Fibroblast of skin of left quadriceps (primary cell): ENCODE measurements at places on chromosomes 5 and 9.

GRCh38 chr9:117247266-117247665 is 167.6 kb downstream of the ASTN2 start:
- DNase-seq, result no peak

DNA sequence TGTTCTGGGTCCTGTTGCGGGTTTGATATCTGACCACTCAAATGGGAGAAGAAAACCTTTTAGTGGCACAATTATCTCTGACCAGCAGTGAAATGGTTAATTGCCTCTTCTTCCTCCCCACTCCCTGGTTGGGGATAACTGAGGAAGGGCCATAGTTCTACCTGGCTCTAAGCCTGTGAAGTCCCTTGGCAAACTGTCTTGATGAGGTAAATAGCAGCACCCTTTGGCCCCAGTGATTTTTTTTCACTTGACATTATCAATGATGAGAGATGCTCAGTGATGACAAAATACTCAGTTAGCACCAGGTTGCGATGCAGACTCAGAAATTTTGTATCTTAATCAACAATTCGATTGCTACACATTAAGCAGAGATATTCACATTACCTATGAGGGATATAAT is 515.7 kb downstream of the PSAT1 start:
- DNase-seq, result no peak

- DNase-seq, result no peak
Observed at GRCh38 chr5:127839072-127839471, 135.9 kb downstream of the CCDC192 start.

DNA sequence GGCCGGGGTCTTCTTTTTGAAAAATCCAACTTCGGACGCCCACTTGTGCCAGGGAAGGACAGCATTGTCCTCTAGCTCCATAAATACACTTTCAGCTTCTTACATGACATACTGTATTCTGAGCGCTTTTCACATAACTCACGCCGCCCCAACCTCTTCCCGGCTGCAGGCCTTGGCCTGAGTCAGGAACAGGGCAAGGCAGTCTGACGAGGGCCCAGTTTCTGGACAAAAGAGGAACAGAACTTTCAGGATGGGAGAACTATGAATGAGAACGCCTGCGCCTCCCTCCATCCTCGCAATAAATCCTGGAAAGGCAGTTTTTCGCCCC is 650 bp downstream of the DCTN4 start:
- no peak for DNase-seq

GRCh38 chr5:118894709-118895108 is 93.6 kb downstream of the DTWD2 start:
- DNase-seq, result peak; percentile 16

DNA sequence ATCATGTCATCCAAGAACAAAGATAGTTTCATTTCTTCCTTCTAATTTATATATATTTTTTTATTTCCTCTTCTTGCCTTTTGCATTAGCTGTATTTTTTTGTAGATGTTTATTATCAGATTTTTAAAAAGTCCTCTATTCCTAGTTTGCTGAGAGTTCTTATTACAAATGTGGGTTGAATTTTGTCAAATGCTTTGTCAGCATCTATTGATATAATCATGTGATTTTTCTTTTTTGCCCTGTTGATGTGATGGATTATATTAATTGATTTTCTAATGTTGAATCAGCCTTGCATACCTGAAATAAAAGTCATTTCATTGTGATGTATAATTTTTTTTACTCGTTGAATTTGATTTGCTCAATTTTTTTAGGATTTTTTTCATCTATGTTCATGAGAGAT is 46.9 kb downstream of the FOXB2 start:
- DNase-seq, result no peak

DNA sequence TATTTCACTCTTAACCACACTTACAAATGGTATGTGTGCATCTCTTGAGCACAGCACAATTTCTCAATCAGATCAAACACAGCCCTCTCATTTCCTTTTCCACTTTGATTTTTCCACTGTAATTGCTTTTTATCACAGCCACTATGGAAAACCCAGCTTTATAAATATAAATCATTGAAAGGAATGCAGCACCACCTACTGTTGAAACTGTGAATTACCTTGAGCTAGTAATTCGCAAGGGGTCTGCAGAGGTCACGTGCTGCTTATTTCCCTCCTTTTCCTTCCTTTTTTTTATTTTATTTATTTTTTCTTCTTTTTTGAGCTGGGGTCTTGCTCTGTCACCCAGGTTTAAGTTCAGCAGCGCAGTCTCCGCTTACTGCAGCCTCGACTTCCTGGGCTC is 76.9 kb downstream of the CDH6 start:
- no peak for DNase-seq

DNA sequence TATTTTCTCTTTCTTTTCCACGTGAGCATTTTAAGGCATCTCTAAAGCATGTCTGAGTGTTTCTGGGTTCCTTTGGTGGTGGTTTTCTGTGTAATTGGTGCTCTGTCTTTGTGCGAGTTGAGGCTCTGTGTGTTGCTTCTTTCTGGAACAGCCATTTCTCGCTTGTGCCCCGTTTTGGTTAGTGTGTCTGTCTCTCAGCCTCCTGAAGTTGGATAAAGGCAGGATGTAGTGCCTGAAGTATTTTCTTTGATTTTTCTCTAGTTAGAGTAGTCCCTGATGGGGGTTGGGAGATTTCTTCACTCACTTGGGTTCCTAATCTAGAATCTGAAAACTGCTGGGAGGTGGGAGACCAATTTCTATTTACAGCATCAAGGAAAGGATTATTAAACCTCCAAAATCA is 129.7 kb upstream of the TMEM161B start:
- no peak for DNase-seq

GRCh38 chr9:110319781-110320492 is 17.7 kb downstream of the TXNDC8 start:
- DNase-seq, result no peak
